Hematopoietic multipotent progenitor cell treated with erythropoietin and hydrocortisone succinate and interleukin-3 and kit ligand, for 6 days (in vitro differentiated cells): ENCODE measurements at places on chromosomes 2 and 18.

DNA sequence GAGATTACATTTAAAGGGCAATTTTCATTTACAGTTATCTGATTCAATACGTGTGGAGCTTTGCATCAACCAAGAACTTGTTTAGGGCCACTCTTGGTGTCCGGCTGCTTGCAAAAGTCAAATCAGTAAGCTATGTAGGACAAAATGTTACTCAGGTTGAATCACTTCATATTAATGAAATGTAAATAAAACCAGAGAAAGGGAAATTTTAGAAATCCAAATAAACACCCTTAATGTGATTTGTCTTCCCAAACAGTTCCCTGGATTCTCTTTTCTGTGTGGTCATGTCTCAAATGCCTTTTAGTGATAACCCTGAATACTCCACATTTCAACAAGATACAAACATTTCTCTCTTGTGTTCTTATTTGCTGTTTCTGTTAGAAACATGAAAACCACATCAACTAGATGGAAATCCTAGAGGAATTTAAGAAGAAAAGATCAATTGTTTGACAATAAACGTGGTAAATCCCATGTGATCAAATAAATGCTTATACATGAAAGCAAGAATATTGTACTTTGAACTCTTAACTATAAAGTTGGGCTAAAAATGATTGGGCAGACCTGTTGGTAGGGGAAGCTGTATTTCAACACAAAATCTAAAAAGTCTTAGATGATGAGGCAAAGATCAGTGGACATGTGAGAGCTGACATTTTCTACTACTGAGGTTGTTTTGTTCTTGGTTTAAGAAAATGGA, 101.3 kb downstream of the CDC42EP3 start:
- no peak for DNase-seq

GRCh38 chr2:62381656-62382055, 124.3 kb downstream of the TMEM17 start:
- DNase-seq: no peak

GRCh38 chr2:54850171-54851122, 127.0 kb downstream of the EML6 start:
- DNase-seq: no peak

GRCh38 chr2:135093193-135093592, 41.1 kb downstream of the RAB3GAP1 start:
- DNase-seq: no peak

GRCh38 chr2:38533757-38534545, 68.8 kb downstream of the HNRNPLL start:
- no peak for DNase-seq

DNA sequence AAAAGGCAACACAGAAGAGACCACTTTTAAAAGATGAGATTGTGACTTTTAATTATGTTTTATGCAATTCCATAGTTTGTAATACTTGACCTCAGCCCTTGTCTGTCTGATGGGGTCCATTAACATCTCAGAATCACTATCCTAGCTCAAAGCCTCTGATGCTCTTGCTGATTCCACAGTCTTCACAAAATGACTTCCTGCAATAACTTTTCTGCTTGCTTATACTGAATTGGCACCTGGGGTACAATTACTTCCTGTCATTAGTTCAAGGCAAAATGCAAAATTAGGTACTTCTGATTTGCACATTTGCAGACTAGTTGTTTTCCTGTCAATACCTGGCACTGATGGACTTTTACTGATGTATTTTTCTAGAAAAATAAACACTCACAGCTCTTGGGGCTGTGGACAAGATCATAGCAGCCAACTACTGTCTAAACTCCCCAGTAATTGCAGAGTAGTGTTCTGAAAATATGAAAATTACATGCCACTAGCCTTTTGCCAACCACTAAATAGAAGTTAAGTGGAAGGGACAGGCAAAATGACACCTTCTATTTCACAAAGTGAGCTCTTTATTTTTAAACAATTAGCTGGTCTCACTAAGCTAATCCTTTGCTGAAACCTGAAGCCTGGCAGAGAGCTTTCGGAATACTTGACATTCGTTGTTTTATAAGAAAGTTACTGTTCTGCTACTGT, 129.1 kb downstream of the PIEZO2 start:
- no peak for DNase-seq

DNA sequence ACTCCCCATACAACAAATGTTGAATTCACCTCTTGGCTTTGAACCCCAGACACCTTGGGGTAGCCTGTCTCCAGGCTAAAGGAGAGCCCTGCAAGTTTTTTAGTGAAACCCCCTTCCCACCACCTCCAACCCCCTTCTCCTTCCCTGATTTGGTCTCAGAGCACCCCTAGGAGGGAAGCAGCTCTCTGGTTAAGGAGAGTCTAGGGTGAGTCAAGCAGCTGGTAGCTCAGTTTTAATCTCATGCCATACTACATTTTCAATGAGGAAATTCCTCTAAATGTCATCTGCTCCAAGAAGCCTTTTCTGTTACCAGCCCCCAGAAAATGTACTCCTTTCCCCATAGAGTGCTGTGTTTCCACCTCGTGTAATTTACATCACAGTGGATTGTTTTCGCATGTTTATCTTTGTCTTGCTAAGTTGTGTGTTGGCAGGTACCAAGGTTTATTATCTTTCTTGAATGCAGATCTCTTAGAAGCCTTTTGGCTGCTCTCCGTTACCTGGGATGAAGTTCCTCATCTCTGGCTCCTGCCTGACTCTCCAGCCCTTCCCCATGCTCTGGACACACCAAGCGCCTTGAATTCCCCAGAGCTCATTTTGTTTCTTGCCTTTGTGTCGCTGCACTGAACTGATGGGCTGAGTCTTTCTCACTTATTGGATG, 82.2 kb downstream of the ASAP2 start:
- no peak for DNase-seq

- DNase-seq: no peak
Measured at GRCh38 chr2:134087371-134087921, 166.4 kb upstream of the MGAT5 start.

DNA sequence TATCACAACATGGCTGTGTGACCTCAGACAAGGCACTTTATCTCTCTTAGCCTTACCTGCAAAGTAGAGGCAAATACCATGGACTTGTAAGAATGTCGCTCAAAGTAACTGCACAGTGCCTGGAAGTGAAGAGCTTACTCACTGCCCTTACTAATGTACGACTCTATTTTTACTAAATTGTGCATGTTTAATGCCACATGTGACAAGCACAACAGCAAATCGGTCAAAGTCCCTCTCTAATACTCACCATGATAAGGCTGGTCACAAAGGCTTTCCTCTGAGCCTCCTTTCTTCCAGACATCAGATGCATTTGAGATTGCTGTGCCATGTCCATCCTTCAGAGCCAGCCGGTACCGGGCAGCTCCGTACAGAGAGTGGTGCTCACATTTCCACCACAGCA, 100.4 kb upstream of the CD302 start:
- no peak for DNase-seq

DNA sequence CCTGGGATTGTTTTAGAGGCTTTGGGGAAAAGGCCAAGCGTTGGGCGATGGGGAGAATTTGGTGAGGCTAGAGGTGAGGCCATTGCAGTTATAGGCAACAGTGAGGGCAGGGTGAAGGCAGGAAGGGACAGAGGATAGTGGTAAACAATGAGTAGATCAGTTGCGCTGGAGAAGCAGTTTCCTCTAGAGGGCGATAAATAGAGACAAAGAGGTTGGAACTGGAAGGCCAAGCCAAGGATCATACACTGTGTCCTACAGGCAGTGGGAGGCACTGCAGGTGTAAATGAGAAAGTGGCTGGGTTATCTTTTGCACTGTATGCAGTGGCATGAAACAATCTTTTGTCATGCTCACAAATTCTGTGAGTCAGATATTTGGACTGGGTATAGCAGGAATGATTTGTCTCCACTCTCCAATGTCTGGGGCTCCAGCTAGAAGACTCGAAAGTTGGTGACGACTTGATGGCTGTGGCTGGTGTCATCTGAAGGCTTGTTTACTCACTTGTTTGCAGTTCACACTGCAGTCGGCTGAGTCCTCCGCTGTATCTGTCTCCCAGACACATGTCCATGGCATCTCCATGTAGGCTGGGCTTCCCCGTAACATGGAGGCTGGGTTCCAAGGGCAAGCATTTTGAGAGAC, 82.1 kb downstream of the TNP1 start:
- peak; percentile 97 for DNase-seq

- no peak for DNase-seq
Measured at GRCh38 chr2:138267161-138267901, 234.2 kb upstream of the SPOPL start.

DNA sequence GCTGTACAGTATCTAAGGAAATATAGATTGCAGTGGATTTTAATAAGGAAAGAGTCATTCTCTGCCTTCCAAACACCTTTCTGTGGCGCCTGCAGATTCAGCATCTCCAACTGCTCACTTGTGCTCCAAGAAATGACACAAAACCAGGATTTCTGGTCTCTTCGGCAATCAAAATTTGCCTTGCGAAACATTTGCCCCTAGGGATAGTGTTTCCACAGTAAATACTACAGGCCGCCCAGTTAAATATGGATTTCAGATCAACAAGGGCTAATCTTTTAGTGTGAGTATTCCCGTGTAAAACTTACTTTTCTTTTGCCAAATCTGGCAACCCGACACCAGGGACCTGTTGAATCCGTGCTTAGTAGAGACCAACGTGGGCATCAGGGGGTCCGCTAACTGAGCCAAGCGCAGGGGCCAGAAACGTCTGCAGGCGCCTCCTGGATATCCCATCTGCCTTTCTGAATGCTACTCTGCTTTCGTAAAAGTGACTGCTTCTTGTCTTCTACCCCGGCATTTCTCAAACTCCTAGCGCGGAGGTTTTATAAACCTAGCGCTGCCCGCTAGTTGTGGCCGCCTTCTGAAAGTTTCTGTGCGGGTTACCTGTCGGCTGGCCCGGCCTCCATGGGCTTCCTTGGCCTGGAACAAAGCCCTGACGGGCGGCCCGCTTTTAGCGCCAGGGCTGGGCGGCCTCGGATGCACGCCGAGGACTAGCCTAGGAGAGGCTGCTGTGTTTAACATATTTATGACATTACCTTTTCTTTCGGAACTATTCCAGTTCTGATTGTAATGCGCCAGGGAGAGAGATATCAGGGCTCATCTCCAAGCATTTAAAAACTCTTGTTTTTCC, 2.5 kb downstream of the CYP1B1 start:
- DNase-seq: peak; percentile 42

- no peak for DNase-seq
Measured at GRCh38 chr2:201960305-201960704, 73.3 kb upstream of the FZD7 start.

DNA sequence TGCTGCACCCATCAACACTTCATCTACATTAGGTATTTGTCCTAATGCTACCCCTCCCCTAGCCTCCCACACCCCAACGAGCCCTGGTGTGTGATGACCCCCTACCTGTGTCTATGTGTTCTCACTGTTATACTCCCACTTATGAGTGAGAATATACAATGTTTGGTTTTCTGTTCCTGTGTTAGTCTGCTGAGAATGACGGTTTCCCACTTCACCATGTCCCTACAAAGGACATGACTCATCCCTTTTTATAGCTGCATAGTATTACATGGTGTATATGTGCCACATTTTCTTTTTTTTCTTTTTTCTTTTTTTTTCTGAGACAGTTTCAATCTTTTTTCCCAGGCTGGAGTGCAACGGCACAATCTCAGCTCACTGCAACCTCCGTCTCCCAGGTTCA, 284.1 kb upstream of the CYP26B1 start:
- DNase-seq: no peak

DNA sequence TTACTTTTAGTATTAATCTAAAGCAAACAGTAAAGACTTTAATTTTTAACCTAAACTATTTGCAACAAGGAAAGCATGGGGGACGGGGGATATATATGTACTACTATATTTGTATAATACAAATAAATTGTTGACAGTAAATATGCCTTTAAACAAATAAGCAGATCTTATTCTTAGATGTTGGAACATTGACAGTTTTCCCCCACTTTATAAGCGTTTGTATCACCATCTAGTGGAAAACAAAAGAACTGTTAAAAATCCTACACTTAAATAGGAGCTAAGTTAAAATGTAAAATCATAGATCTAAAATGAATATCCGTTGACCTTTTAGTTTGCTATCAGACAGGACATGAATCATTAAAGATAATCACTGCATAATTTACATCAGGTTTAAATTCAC, 50.0 kb downstream of the RBBP8 start:
- DNase-seq: peak; percentile 66

GRCh38 chr2:40544072-40544471, 92.2 kb upstream of the SLC8A1 start:
- DNase-seq: no peak

GRCh38 chr2:185128346-185128745, 530.0 kb downstream of the ZNF804A start:
- DNase-seq: no peak

GRCh38 chr2:128233790-128234395, 84.8 kb downstream of the HS6ST1 start:
- no peak for DNase-seq

GRCh38 chr2:121128741-121129659, 156.0 kb downstream of the TFCP2L1 start:
- DNase-seq: peak; percentile 86

DNA sequence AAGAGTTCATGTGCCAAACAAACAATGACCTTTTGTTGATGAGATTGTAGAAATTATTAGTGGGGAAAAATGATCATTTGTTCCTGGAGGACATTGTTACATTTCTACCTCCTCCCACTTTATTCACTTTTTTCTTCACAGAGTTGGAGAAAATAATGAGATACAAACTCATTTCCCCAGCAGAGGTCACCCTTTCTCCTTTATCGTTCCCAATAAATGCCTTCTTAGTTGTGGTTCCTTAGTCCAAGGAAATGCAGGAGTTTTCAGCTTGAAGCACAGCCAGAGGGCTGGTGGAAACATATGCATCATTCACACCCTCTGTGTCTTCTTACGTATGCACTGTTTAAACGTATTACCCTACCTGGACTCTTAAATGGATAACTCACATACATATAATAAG, 108.8 kb downstream of the SLC4A3 start:
- peak; percentile 68 for DNase-seq

DNA sequence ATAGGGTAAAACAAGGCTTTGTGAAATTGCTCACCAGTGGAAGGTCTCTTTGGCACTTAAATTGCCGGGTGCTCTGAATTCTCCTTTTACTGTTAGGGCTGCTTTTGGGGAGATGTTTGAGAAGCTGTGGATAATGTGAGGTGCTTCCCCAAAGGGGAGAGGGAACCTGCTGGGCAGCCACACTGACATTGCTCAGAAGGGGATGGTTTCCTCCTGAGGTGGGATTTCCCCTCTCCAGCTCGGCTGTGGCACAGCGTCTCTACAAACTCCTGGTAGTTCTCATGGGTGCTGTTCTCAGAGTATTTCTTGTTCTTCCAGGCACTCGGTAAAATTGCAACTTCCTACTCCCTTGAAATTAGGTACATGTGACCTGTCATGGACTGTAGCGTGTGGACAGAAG, 124.2 kb downstream of the LPIN1 start:
- no peak for DNase-seq
